ENCODE measurements at places on chromosomes 3 and 15.

GRCh38 chr3:28125342-28125741, 116.1 kb upstream of the CMC1 start:
- DNase-seq, result no peak

- peak; percentile 52 for DNase-seq
Measured at GRCh38 chr3:105771392-105771791, 97.4 kb downstream of the CBLB start.

DNA sequence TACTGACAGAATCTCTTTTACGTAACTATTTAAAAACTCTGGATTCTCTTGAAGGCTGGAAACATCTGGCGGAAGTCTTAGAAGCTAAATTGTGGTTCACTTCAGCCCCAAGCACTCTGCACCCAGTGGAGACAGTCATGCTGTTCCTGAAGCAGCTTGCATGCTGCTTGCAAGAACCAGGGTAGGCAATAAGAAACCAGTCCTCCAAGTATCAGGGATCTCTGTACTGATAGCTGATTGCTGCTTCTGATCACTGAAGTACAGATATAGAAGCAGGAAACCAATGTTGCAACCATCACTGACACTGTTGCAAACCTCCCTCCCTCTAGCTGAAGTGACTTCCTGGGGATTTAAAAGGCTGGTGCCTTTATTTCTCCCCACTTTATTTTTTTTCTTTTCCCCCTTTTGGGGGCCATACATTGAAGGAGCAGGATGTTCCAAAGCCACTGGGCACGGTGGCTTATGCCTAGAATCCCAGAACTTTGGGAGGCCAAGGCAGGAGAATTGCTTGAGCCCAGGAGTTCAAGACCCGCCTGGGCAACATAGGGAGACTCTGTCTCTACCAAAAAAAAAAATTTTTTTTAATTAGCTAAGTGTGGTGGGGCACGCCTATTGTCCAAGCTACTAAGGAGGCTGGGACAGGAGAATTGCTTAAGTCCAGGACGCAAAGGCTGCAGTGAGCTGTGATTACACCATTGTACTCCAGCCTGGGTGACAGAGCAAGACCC, 15.3 kb downstream of the SPCS1 start:
- peak; percentile 59 for DNase-seq

- no peak for DNase-seq
Measured at GRCh38 chr15:93209690-93210445, 120.9 kb upstream of the RGMA start.

DNA sequence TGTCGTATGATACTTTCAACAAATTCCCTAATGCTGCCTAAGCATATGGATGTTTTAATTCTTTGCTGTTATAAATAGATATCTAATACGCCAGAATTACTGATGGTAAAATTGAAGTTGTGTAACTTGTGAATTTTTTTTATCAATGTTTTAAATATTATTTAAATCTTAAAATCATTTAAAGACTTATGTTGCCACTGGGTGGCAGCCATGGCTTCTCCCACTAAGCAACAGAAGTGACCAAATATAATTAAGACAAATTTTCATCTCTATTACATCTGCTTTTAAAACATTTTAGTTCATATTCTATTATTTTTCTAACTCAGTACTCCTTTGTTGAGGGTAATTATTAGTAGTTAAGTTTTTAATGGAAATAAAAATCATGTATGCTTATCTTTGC, 8.1 kb upstream of the IL20RB start:
- DNase-seq, result no peak

GRCh38 chr3:30084316-30084715, 522.1 kb upstream of the TGFBR2 start:
- DNase-seq, result no peak

DNA sequence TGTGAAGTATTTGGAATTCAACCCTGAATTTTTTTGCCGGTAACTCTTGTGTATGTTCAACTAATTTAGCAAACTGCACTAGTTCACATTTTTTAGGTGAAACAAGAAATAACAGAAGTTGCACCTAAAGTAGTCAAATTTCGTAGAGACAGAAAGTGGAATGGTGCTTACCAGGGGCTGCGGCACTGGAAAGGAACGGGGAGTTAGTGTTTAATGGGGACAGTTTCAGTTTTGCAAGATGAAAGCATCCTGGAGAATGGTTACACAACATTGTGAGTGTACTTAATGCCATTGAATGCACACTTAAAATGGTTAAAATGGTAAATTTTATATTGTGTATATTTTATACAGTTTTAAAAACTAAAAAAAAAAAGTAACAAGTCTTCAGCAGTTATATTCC, 27.4 kb downstream of the PPARG start:
- DNase-seq, result no peak
